ENCODE measurements at places on chromosomes 5 and 9. TPM values are rescaled to one million over a fixed set of nuclear protein-coding genes. Genes with fewer than 3 reads are reported as not detected.

The TNFSF8 gene
- total RNA-seq = 2.9 TPM

The FBXL7 gene
- 22.1 TPM for total RNA-seq

The LRRTM2 gene
- 0.10 TPM for total RNA-seq

The NEUROG1 gene
- not detected for total RNA-seq

The APBA1 gene
- total RNA-seq = 9.2 TPM

GRCh38 chr5:119426057-119426456 lies 26.2 kb upstream of the HSD17B4 start:
- DNase-seq = no peak

DNA sequence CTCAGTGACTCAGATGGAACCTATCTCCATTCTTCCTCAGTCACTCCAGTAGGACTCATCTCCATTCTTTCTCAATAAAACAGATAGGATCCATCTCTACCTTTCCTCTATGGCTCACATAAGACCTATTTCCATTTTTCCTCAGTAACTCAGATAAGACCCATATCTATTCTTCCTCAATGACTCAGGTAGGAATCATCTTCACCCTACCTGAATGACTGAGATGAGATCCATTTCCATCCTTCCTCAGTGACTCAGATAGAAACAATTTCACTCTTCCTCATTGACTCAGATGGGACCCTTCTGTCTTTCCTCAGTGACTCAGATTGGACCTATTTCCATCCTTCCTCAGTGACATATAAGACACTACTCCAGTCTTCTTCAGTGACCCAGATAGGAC lies 165.1 kb downstream of the FBXO4 start:
- no peak for DNase-seq

DNA sequence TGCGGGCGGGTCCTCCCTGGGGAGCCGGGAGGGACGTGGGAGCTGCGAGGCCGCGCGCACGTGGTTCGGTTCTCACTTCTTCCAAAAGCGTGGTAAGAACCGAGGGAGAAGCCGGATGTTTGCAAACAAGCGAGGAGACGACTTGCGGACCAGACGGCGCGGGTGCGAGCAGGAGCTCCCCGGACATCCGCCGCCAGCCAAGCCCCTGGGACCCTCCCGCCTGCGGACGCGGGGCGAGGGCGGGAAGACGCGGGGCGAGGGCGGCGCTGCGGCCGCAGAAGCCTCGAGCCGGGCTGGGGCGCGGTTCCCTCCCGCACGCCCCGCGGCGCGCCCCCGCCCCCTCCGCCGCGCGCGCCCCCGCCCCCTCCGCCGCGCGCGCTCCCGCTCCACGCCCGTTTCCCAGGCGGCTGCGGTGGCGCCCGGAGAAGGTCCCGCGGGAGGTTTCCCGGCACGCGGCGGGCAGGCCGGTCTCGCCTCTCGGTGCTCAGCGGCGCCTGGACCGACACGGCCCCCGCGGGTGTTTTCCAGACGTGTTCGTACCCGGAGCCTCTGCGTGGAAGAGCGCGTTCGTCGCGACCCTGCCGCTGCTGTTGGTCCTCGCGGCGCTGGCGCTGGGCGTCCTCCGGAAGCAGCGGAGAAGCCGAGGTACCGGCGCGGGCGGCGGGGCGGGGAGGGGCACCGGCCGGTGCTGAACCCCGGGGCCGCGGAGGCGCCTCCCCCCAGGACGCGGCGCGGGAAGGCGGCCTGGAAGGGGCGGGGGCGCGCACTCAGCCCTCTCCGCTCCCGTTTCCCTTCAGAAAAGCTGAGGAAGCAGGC lies 12.8 kb downstream of the BTNL9 start:
- no peak for DNase-seq

DNA sequence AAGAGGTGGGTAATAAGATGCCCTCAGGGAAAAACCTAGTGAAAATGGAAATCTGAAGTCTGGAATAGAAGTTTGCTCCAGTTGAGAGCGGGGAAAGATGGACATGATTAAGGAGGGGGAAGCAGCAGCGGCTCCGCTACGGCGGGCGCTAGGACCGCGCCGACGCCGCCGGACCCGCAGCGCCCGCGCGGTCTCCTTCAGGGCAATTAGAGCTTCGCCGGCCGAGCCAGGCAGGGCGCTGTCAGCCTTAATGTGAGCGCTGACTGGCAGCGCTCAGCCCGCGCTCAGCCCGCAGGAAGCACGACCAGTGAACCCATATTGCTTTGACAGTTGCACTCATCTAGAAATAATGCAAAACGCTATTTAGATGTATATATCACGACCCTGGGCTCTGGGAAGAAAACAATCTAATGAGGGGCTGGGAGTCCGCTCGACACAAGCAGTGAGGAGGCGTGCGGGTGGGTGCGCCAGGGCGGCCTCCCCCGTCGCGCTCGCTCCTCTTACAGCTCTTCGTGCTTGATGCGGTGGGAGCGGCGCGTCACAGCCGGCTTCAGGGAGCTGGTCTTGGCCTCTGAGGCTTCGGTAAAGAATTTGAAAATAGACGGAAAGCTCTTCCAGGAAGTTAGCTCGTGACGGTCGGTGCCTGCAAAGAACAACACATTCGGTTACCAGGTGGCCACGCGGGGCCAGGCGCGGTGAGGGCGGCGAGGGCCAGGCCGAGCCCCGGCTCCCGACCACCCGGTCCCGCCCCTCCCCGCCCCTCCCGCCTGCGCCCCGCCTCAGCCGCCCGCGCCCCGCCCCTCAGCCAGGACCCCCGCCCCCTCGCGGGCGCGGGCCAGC lies 37.7 kb downstream of the NR2F1 start:
- DNase-seq = peak; percentile 92

DNA sequence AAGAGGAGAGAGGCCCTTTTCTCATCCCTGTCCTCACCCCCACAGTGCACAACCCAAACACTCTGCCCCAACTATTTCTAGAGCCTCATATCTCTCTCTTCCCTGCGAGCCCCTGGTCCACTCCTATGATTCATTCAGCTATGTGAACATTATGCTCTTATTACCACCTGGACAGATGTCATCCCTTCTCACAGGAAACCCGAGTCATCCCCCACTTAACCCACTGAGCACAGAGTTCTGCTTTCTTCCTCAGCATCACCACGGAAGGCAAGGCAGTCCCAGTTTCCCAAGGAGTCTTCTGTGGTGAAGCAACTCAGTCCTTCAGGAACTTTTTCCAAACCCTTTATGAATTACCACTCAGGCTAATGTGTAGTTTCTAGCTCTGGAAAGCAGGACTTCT lies 1.3 kb downstream of the DNAI1 start:
- no peak for DNase-seq

GRCh38 chr9:78430387-78430786 lies 133.5 kb downstream of the PSAT1 start:
- DNase-seq = no peak

- no peak for DNase-seq
Observed at GRCh38 chr5:180353980-180354452, 880 bp upstream of the GFPT2 start.

- peak; percentile 56 for DNase-seq
Observed at GRCh38 chr9:124256517-124257069, 1.2 kb upstream of the NEK6 start.

- no peak for DNase-seq
Observed at GRCh38 chr5:88944751-88945531, 62.0 kb upstream of the MEF2C start.

DNA sequence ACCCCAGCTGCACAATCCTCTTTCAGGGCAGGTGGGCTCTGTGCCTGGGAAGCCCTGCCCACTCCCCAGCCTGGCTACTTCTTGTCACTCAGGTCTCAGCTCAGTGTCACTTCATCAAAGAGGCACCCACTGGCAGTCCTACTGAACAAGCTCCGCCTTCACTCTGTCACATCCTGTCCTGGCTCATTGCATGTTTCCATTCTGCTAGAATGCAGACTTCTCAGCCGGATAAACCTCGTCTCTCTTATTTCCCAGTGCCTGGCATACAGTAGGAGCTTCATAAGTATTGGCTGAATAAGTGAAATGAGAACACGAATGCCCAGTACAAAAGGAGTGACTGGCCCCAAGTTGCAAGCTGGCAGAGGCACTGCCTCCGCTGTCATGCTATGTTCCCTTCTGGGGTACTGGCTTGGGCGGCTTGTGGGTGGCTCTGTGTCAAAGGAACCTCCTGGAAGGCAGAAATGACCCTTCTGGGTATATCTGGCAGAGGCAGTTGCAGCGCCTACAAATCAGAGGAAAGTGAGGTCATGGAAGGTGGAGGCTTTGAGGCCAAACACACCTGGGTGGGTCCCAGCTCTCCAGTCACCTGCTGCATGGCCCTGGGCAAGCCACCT lies 98.3 kb upstream of the PHYKPL start:
- peak; percentile 42 for DNase-seq

Measured in posterior vena cava (tissue), 2 donors.